ENCODE measurements at places on chromosomes 11 and 22.

GRCh38 chr11:69352166-69352565 lies 58.2 kb downstream of the MYEOV start:
- DNase-seq = no peak

DNA sequence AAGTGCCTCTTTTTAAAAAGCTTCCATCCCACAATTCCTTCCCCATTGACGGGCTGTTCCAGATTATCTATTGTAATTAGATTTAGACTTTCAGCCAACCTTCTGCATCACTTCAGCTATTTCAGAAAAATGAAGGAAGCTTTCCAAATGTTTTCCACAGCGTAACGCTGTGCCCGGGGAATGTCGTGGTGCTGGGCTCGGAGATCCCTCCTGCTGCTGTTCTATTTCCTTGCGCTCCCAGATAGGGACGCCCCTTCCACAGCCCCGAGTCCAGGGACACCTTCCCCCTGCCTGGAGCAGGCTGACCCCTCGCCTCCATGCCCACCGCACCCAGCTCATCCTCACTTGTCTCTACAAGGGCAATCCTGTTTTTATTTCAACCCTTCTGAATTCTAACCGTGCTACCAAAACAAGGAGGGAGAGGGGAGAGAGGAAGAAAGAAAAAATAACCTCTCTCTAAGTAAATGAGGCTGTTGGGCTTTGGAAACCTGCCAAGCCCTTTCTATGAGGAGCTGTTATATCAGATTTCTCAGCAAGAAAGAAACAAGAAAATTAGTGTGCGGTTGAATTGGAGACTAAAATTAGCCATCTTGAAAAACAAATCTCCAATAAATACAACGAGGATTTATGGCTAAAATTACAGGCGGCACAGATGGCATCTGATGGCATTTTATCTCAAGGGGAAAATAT lies 366.9 kb downstream of the BRD1 start:
- peak; percentile 11 for DNase-seq

DNA sequence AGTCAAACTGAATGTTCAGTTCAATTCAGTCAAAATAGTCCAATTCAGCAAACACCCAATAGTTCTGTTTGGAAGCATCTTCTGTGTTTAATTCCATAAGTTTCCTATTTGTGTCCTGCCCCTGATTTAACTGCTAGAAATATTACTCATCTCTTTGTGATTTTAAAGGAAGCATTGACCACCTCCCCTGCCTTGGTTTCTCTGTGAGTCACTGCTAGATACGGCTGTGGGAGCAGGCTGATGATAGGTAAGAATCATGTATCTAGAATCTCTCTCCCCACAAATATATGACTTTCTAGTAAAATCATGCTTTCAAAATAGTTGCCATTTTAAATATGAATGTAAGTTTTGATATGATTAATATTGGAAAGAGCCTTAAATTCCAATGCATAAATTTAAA lies 888.5 kb downstream of the NTM start:
- no peak for DNase-seq

DNA sequence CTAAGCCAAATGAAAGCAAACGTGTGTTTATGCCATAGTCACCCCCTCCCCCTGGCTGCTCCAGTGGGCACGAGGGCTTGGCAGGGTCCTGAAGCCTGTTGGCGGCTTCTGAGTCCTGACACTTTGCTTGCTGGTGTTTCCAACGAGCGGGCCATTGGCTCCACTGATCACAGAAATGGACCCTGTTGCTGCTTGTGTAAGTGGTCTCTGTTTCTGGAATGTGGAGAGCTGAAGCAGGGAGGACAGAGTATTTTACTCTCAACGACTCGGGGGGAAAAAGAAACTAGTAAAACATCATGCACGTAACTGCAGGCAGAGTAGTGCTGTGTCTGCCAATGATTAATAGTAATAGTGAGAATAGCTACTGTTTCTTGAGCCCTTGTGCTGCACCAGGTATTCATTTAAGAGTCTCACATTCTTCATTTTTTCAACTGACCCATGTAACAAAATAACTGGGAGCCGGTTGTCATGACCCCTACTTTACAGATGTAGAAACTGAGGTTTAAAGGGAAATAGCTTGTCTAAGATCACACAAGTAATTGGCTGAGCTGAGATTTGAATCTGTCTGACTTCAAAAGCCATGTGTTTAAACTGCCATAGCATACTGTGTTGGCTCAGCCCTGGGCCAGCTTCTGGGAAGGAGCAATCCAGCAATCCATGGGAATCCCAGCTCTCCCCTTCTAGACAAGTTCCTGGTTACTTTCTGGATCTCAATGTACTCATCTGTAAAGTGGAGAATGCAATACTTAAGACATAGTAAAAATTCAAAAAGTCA lies 526.7 kb downstream of the INSC start:
- DNase-seq = no peak

- DNase-seq = no peak
Observed at GRCh38 chr11:27196203-27196897, 155.7 kb downstream of the BBOX1 start.

GRCh38 chr11:36079878-36080675 lies 136.2 kb downstream of the LDLRAD3 start:
- no peak for DNase-seq

GRCh38 chr11:115349335-115350017 lies 154.7 kb downstream of the CADM1 start:
- DNase-seq = no peak

DNA sequence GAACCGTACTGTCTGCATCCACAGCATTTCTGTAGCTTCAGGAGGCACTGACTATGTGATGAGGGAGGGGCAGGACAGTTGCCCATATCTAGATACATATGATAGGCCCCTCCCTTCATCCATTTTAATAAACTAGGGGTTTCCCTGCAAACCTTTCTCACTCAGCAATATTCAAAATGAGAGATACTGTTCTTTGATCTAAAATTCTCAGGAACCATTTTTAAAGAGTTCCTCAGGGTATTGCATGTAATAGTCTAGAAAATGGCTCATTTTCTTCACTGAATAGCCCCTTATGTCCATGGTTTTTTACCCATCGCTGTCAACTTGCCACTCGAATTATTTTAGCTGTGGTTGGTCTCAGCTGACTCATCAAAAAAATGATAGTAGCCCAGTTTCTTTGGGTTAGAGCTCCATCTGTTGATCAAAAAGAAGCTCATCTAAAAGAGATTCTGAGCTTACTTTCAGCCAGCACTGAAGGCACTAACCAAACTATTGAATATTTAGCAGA lies 37.0 kb upstream of the DNAJB7 start:
- peak; percentile 65 for DNase-seq

GRCh38 chr11:125494974-125495725 lies 915 bp downstream of the FEZ1 start:
- peak; percentile 43 for DNase-seq

- no peak for DNase-seq
Observed at GRCh38 chr11:72780296-72781062, 13.4 kb downstream of the STARD10 start.

GRCh38 chr11:16925561-16926065 lies 88.6 kb downstream of the PLEKHA7 start:
- peak; percentile 58 for DNase-seq

DNA sequence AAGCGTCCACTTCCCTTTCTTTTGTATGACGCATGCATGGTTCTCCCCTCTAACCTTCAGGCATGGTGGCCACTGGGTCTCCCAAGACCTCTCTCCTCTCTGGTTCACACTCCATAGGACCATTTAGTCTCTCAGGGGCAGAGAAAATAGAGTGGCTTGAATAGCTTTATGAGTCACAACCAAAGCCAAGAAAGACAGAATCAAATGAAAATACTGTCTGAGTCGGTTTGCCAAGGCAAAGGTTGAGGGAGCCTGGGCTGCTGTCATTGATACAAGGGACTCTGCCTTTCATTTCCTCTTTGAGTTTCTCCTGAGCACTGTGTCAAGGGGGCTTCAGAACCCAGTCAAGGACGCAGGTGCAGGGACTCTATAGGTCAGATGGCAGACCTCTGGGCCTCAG lies 44.2 kb downstream of the TENM4 start:
- DNase-seq = no peak

GRCh38 chr22:44455963-44456358 lies 42.1 kb downstream of the RTL6 start:
- DNase-seq = no peak

DNA sequence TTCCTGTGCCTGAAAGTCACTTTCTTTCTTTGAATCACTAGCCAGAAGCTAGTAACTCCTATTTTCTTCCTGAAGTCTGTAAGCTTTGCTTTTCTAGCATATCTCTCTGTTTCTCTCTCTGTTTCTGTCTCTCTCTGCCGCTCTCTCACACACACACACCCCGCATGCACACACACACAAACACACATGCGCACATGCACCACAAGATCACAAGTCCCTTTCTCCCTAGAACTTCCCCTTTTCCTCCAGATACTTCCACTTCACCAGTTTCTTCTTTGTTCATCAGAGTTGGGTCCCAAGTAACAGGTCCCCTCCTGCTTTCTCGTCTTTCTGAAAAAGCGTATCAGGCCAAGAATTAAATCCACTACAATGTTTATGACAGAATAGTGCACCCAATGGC lies 148.5 kb upstream of the HSD17B12 start:
- DNase-seq = peak; percentile 42

- peak; percentile 94 for DNase-seq
Observed at GRCh38 chr22:41401781-41402648, 20.3 kb downstream of the TEF start.

DNA sequence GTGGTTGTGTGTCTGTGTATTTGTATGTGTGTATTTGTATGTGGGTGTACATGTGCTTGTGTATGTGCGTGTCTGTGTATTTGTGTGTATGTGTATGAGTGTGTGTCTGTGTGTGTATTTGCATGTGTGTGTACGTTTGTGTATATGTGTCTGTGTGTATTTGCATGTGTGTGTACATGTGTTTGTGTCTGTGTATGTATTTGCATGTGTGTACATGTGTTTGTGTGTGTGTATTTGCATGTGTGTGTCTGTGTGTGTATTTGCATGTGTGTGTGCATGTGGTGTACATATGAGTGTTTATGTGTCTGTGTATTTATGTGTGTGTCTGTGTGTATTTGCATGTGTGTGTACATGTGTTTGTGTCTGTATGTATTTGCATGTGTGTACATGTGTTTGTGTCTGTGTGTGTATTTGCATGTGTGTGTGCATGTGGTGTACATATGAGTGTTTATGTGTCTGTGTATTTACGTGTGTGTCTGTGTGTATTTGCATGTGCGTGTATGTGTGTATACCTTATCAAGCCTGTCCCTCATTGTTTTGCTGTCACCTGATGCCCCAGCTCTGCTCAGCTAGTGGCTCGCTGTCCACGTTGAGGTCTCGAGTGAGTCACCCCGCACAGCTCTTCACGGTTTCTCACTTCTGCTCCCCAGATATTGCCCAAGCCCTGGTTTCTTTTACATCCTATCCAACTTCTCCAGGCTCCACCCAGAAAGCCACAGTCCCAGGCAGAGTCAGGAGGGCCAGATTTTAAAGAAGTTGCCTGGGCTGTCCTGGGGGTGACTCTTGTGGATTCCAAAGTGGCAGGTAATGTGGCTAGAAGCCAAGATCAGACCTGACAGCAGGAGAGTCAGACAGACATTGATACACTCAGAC lies 15.2 kb downstream of the MB start:
- DNase-seq = no peak
